Neural crest cell (in vitro differentiated cells): ENCODE measurements at places on chromosomes 7 and 10.
A peak's percentile ranks its signal among the peaks of the same experiment; 100 is the strongest.

DNA sequence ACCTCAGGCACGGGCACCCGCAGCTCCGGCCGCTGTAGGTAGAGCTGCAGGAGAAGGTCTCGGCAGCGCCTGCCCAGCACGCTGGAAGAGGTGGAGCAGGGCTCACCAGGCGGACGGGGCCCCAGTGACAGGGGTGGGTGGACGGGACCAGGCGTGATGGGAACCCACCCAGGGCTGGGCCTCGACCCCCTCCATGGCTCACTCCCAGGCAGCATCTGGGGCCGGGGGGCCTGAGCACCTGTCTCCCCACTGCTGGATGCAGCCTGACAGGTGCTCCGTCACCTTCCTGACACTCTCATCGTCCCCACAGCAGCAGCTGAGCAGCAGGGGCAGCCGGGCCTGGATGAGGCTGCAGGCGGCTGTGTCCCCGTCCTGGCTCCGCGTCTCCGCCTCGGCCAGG is 16.7 kb upstream of the MICALL2 start:
- H3K27me3 ChIP-seq, result no peaks in the 10 kb centered on the region
- H3K4me3 ChIP-seq, result no peak overlapping the region
- H3K36me3 ChIP-seq, result no peaks in the 10 kb centered on the region

DNA sequence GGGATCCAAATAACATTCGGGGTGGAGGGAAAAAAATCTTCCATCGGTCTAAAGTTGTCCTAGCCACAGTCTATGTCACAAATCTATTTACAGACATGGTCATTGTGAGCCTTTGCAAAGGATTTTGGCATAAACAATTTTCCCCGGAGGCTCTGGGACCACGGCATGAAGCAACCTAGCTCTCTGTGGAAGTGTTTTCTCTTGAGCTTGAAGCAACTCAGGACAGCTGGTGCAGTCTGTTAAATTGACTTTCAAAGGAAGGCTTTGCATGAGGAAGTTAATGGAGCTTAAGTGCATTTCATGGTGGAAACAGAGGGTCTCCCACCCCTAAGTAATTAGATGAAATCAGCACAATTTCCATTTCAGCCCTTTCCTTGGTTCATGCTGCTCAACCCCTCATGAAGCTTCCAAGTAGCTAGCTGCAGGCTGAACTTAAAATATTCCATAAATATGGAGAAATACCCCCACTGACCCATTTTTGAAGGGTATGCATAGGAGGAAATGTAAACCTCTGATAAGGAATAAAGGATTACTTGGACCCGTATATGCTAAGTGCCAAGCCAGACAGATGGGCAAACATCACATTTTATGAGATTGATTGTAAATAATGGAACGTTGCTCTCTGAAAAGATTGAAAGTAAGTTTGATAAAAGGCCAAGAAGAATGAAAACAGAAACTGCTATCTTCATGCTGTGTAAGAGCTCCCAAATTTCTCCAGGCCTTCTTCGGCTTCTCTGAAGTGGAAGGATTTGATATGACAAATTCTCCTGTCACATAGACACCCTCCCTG is 39.9 kb downstream of the CCDC3 start:
- no peaks in the 10 kb centered on the region for H3K4me1 ChIP-seq
- H3K27me3 ChIP-seq, result no peaks in the 10 kb centered on the region
- H3K4me3 ChIP-seq, result no peak overlapping the region
- no peaks in the 10 kb centered on the region for H3K36me3 ChIP-seq

GRCh38 chr7:11228515-11228914 is 254.8 kb downstream of the PHF14 start:
- DNase-seq, result no peak
- no peaks in the 10 kb centered on the region for H3K27me3 ChIP-seq
- no peak overlapping the region for H3K4me3 ChIP-seq
- no peaks in the 10 kb centered on the region for H3K36me3 ChIP-seq

DNA sequence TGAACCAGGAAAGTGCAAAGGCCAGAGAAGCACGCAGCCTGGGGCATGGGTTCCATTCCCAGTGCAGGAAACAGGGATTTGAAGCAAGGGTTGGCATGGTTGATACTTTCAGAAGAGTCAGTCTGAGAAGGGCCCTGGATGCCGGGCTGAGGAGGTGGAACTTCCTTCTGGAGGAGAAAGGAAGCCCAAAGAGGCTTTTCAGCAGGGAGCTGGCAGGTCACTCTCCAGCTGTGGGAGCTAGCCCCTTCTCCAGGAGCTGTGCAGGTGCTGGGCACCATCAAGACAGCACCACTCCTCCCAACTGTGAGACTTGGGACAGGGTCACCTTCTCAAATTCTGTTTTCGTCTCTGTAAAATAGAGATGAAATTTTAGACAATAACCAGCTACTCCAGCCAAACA is 169.8 kb downstream of the ZNF248 start:
- no peak for DNase-seq
- H3K36me3 ChIP-seq, result peaks cover 8% of the 10 kb centered on the region
- H3K4me1 ChIP-seq, result no peaks in the 10 kb centered on the region

DNA sequence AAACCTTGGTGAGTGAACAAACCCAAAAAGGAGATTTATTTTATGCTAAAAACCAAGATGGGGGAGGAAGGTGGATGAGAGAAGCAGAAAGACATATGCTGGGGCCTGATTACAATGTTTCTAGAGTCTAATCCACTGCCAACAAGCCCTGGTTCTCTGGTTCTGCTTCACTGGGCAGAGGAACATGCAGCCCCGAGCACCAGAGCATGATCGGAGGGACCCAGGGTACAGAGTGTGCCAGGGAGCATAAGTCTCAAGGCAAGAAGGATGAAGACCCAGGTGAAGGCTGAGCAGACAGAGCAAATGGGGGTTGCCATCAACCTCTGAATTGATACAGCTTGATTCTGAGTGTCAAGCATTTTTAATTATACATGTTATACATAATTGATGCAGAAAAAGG is 30.7 kb downstream of the SLC16A12 start:
- no peak overlapping the region for H3K4me3 ChIP-seq
- H3K36me3 ChIP-seq, result peaks cover 3% of the 10 kb centered on the region
- no peaks in the 10 kb centered on the region for H3K4me1 ChIP-seq

DNA sequence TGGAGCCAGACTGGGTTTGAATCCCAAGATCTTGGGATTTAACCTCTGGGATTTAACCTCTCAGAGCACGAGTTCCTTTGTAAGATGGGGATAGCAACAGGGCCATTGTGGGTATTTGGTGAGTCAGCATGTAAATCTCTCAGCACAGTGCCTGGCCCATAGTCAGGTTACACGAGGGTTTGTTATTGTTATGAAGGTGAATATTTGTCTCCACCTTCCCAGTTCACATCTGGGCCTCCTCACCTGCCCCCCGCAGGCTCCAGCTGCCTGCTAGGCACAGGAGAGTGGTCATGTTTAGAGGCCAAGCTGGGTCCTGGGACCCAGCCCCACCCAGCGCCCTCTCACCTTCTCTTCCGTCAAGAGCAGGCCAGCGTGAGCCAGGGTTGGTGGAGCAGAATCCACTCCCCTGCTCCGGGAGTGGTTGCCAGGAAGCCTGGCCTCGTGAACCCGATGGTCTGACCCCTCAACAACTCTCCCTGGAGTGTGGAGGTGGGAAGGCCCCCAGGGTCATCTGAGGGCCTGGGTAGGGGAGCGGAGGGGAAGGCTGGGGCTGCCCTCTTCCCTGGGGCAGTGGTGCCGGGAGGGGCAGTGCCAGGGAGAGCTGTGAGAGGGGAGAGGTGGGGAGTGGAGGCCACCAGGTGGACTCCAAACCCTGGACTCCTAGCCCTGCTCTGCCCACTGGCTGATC is 26.0 kb downstream of the FAM241B start:
- H3K4me3 ChIP-seq, result no peak overlapping the region
- peak overlapping the region; percentile 50 for H3K27ac ChIP-seq
- no peaks in the 10 kb centered on the region for H3K27me3 ChIP-seq
- peaks cover 8% of the 10 kb centered on the region for H3K4me1 ChIP-seq
- DNase-seq, result no peak
- no peaks in the 10 kb centered on the region for H3K36me3 ChIP-seq

DNA sequence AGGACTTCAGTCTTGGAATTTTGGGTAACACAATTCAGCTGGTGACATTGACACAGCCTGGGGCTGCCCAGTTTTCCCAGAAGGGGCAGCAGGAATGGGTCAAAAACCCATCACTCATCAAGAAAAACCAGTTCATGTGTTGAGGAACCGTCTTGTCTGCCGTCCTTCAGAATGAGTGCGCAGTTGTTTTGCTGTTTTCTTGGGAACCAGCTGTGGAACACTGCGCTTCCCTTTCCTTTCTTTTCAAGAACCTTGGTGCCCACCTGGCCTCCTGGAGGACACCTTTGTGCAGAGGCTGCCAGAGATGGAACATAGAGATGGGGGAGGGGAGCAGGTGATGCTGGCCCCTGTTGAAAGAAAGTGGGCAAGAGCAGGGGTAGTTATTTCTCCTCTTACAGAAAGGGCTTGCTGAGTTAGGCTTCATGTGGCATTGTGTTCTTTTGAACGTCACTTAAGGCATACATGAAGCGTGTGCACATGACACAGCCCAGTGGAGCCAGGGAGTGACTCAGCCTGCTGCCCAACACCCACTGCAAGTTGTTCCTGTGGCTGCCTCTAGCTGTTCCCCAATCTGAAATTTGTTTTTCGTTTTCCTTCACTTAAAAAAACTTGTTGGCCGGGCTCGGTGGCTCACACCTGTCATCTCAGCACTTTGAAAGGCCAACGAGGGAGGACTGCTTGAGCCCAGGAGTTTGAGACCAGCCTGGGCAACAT is 87.4 kb upstream of the TNS3 start:
- H3K27me3 ChIP-seq, result peaks cover 2% of the 10 kb centered on the region
- H3K27ac ChIP-seq, result no peak overlapping the region
- H3K36me3 ChIP-seq, result no peaks in the 10 kb centered on the region
- no peak for DNase-seq
- H3K4me3 ChIP-seq, result no peak overlapping the region

- no peak overlapping the region for H3K4me3 ChIP-seq
- DNase-seq, result no peak
- peaks cover 7% of the 10 kb centered on the region for H3K27me3 ChIP-seq
- H3K36me3 ChIP-seq, result no peaks in the 10 kb centered on the region
Observed at GRCh38 chr7:32319012-32319382, 171.2 kb downstream of the LSM5 start.

DNA sequence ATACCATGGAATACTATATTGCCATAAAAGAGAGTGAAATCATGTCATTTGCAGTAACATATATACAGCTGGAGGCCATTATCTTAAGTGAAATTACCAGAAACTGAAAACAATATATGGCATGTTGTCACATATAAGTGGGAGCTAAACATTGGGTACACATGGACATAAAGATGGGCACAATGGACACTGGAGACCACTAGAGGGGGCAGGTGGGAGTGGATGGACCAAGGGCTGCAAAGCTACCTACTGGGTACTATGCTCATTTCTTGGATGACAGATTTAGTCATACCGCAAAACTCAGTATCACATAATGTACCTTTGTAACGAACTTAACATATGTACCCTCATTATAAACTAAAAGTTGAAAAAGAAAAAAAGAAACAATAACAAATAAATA is 1167.6 kb downstream of the NXPH1 start:
- H3K27me3 ChIP-seq, result no peaks in the 10 kb centered on the region
- H3K4me1 ChIP-seq, result no peaks in the 10 kb centered on the region
- no peak overlapping the region for H3K27ac ChIP-seq
- DNase-seq, result no peak
- no peaks in the 10 kb centered on the region for H3K36me3 ChIP-seq

GRCh38 chr10:30819341-30820181 is 190.0 kb upstream of the LYZL2 start:
- no peak for DNase-seq
- H3K4me3 ChIP-seq, result no peak overlapping the region
- H3K27me3 ChIP-seq, result no peaks in the 10 kb centered on the region
- H3K36me3 ChIP-seq, result no peaks in the 10 kb centered on the region
- no peaks in the 10 kb centered on the region for H3K4me1 ChIP-seq
- H3K27ac ChIP-seq, result no peak overlapping the region

DNA sequence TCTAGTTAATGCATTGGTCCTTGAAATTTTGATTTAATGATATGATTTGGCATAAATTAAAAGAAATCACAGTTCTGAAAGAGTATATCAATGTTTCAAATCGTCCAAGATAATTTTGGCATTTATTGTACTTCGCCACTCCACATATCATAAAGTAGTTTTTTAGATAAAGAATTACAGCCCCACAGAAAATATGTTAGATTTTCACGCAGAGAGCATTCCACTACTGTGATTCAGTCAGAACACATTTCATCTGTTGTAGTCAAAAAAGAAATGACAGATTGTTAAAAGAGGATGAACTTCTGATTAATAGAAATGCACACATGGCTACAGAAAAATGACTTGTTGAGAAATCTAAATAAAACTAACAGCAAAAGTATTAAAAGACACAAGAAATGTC is 1063.5 kb upstream of the LRRN3 start:
- no peak overlapping the region for H3K4me3 ChIP-seq
- no peaks in the 10 kb centered on the region for H3K27me3 ChIP-seq
- DNase-seq, result no peak
- no peaks in the 10 kb centered on the region for H3K36me3 ChIP-seq
- no peaks in the 10 kb centered on the region for H3K4me1 ChIP-seq

DNA sequence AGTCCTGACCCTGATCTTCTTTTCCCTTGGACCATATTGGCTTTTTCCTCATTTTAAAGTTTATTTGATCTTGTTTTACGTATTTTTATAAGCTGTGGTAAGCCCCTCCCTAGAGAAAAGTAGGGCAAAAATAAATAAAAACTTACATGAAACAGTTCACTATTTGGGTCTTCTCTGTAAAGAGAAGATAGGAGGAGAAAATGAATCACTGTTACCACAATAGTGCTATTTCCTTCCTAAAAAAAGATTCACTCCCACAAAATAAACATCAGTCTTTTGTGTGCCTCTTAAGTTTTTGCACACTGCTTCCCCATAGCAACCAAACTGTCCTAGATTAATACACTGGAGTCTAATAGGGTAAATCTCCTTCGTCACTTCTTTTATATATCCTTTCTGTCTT is 1.4 kb upstream of the SVIL start:
- DNase-seq, result no peak
- no peak overlapping the region for H3K27ac ChIP-seq

- peaks cover 4% of the 10 kb centered on the region for H3K36me3 ChIP-seq
- H3K27ac ChIP-seq, result no peak overlapping the region
- no peak overlapping the region for H3K4me3 ChIP-seq
- no peak for DNase-seq
Observed at GRCh38 chr7:96667026-96667425, 42.6 kb downstream of the SEM1 start.

- peaks cover 2% of the 10 kb centered on the region for H3K36me3 ChIP-seq
- H3K4me1 ChIP-seq, result peaks cover 33% of the 10 kb centered on the region
- no peak for DNase-seq
- H3K27me3 ChIP-seq, result peaks cover 17% of the 10 kb centered on the region
- H3K4me3 ChIP-seq, result no peak overlapping the region
- no peak overlapping the region for H3K27ac ChIP-seq
Observed at GRCh38 chr7:143351060-143351459, 11.5 kb downstream of the FAM131B start.
